Epithelial cell of proximal tubule (primary cell): ENCODE measurements at places on chromosomes 5 and 9. TPM values are rescaled to one million over a fixed set of nuclear protein-coding genes. Genes with fewer than 3 reads are reported as not detected.

KCNN2 gene
- total RNA-seq: 0.22 TPM in 1 of 2 replicates, not detected in the other

PRRC1 gene
- 33.3 and 44.0 TPM in 2 replicates for total RNA-seq

ACTBL2 gene
- 2.2 and 2.3 TPM in 2 replicates for total RNA-seq

LVRN gene
- 0.58 TPM in 1 of 2 replicates, not detected in the other for total RNA-seq

GPR151 gene
- not detected in 2 replicates for total RNA-seq

DNAJC21 gene
- total RNA-seq: 24.7 and 27.2 TPM in 2 replicates

GNA14 gene
- total RNA-seq: 0.12 and 0.14 TPM in 2 replicates

PCDHGB2 gene
- total RNA-seq: 0.43 and 0.98 TPM in 2 replicates

PCDHA10 gene
- under 0.01 and 0.06 TPM in 2 replicates for total RNA-seq

IL5 gene
- not detected in 2 replicates for total RNA-seq

DNA sequence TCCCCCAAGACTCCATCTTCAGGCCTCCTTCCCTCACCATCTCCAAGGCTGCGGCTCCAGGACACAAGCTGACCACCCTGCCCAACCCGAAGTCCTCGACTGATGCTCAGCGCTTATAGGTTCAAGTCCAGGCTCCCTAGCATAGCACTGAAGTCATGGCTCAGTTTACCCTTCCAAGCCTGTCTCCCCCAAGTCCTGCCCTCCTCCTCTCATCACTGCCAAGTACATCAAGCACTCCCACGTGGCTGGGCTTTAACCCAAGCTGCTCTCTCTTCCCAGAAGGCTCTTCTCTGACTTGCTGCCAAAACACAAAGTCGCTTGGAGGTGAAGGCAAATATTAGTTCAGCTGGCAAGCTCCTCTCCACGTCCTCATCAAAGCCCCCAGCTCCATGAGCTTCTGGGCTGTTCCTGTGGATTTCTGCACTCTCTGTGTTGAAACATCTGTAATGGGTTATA, 22.1 kb upstream of the MARCHF6 start:
- no peak for DNase-seq

GRCh38 chr5:18027241-18027867, 393.1 kb downstream of the TAF11L14 start:
- no peak for DNase-seq

DNA sequence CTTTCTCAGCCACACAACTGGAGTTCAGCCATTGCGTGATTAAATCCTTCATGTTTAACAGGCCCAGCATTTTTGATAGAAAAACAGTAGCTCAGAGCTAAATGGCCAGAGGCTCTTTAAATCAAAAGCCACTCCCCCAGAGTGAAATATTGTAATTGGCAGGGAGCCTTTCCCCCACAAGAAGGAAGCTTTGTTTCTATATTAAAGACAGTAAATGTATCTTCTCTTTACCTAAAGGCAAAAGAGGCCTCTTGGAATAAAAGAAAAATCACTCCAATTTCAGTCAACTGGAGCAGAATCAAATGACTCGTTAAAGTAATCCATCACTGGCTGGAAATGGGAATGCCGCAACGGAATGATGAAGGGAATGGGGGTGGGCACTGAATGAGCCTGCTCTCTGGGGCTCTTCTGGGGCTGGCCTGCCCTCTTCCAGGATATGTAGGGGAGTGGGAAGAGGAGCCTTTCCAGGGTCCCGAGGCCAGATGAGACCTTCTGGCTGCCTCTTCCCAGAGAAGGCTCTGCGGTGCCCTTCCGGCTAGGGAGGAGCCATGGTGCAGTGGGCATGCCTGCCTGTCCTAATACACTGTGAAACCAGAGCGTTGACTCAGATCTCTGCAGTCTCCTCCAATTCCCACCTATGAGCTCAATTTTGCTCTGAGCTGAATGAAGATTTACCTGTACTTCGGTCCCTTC, 45.2 kb downstream of the ANKDD1B start:
- no peak for DNase-seq

GRCh38 chr9:77457916-77458592, 190.1 kb downstream of the GNA14 start:
- no peak for DNase-seq

- peak; percentile 90 for DNase-seq
Measured at GRCh38 chr5:142821733-142822487, 51.7 kb downstream of the ARHGAP26 start.

DNA sequence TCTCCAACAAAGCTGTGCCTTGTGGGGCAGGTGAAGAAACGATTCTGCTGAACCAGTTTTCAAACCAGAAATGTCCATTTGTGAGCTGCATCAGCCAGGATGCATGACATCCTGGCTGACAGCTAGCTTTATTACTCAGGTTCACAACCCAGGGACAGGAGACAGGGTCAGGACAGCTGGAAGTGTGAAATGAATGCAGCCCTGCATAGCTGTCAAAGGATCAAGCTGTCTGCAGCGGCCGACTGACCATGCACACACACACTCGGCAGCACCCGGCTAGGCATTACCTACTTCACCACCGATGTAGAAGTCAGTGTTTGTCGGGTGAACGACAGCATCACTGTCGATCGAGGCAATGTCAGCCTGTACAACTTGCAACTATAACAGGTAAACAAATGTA, 48.5 kb downstream of the MACROH2A1 start:
- DNase-seq: no peak

GRCh38 chr5:179870952-179871351, 12.3 kb upstream of the MRNIP start:
- DNase-seq: no peak

GRCh38 chr5:65819905-65820240, 97.9 kb downstream of the NLN start:
- DNase-seq: no peak

DNA sequence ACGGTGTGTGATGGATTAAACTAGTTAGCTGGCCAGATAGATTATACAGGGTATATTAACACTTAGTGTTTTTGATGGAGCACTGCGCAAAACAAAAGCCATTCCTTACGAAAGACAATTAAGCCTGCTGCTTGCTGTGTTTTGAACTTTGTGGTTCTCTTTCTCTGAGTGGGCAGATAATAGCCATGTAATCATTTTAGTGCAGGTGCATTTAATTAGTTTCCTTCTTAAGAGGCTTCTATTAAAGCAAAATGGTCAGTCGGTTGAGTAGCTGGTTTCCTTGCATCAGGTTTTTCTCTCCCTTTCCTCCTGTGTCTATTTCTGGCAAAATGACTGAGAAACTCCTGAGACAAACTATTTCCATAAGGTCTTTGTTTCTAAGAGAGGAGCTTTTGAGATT, 512.5 kb downstream of the DMAC1 start:
- no peak for DNase-seq

GRCh38 chr5:169566202-169566601, 17.4 kb upstream of the SPDL1 start:
- no peak for DNase-seq

DNA sequence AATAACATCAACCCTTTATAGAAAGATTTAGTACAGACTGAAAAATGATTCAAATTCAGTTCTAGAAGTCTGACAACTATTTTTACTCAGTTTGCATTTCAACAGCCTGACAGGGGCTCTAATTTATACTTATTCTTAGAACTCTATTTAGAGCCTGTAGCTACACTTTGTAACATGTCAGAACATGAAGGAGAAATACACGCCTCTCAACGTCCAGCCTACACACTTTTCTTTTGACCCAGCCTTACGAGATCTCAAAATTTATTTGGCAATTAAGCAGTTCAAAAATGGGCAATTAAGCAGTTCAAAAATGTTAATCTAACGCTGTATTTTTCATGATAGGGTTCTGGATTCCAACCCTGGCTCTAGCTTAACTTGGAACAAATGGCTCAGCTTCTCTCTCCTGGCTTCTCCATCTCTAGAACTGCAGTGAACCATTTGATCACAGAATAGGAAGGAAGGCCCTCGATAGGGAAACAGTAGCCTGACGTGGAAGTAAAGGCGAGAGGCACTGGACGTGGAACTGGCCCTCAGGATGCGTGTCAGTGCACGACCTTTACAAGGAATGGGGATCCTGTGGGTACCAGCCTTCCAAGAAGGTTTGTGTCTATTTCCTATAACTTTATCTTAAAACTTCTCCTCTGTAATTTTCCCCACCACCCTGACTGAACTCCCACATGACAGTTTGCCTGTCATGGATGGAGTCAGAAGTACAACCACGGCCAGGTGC, 66.4 kb downstream of the PRRT1B start:
- no peak for DNase-seq

DNA sequence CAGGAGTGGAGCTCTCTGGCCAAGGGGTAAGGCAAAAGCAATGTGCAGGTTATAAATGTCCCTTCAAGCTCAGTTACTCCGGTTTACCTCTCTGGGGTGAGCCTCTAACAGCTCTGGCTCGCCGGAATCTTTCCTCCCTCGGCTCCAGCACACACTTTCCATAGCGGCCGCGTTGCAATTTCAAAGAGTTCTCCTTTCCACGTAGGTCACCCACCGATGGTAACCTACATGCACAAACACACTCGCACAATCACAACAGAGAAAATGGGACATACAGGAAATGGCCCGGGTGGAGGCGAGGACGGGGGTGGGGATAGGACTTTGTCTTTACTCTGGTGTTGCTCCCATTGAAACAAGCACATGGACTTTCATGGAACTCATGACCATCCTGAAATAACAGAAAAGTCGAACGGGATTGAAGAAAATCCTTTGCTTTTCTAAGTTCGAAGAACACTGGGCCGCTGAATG, 1.2 kb downstream of the LHFPL2 start:
- no peak for DNase-seq

DNA sequence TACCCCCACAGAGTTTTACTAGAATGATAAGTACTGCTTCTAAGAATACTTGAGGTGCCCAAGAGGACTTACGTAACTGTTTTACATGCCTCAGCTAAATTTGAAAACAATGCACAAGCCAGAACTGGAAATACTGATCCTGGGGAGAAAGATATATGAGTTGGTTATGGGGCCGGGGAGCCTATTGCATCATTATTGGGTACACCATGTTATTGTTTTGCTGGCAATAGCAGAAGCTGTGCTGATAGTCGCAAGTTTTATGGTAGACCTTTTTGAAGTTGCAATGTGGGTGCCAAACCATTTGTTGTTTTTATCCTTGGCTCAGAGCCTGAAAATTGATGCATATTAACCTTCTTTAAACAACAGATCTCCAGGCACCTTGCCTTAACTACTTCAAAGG, 108.4 kb upstream of the DHFR start:
- DNase-seq: no peak

GRCh38 chr9:90830977-90831376, 29.4 kb downstream of the SYK start:
- no peak for DNase-seq
